ENCODE measurements at places on chromosomes 6 and 20.

GRCh38 chr6:118743746-118744145 is 92.4 kb upstream of the CEP85L start:
- no peak for DNase-seq

DNA sequence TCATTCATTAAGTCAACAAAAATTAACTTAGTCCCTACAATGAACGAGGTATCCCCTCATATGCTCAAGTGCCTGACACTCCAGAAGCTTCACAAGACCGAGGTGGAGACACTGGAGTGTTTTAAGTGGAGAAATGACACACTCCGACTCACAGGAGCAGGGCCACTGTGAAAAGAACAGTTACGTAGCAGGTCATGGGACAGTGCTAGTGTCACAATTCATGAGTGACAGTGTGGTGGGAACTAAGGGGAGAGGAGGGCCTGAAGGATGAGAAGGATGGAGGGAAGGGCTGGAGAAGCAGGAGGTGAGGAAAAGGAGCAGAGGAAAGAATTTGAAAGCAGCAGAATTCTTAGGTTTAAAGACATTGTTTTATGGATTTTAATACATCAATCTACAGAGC is 1.3 kb upstream of the HLA-A start:
- DNase-seq: no peak

DNA sequence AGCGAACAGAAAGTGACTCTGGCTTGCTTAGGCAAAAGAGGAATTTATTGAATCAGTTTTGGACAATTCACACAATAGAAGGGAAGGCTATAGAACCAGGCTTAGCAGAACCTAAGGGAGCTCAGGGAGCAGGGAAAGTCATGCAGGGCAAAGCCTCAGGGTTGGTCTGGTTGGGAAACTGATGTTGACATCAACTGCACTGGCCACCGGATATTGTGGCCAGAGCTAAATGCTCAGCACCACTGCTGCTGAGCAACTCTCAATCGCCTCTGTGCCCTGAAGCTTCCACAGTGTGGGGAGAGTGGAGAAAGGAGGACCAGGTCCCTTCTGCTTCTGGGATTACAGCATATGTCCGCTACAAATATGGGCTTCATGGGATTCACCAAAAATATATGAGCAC is 93.3 kb upstream of the GCM1 start:
- DNase-seq: no peak

GRCh38 chr6:32154514-32155161 is 697 bp downstream of the PPT2 start:
- peak; percentile 69 for DNase-seq

DNA sequence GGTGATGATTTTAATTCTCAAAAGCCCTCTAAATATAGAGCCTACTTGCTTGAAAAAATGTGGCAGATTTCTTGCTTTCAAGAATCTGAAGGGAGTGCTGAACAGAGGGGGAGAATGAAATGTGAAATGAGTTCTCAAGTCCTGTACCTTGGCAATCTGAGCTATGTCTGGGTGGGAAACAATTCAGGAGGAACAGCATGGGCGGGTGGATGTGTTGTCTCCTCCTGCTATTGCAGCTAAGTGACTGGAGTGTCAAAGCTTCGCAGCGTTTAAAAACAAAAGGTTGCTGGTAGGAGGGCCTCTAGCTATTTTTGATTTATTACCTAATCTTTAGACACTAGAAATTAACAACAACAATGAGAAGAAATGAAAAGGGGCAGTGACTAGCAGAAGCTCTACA is 102.5 kb upstream of the ARG1 start:
- no peak for DNase-seq
